ENCODE measurements at places on chromosomes 3 and 15.

DNA sequence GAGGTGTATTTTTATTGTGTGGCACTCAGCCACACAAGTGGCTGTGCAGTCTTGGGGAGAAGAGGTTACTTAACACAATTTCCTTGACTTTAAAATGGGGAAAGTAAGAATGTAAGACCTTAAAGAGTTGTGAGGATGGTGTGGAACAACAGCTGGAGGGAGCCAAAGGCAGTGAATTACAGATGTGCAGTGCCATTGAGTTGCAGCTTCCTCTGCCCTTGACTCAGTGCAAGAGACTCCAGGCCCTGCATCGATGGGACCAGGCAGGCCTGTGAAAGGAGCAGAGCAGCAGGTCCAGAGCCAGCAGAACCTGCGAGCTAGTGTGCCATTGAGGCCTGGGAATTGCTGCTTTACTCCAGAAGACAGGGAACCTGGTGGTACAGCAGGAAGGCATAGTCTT lies 27.2 kb downstream of the EEFSEC start:
- no peak for DNase-seq

DNA sequence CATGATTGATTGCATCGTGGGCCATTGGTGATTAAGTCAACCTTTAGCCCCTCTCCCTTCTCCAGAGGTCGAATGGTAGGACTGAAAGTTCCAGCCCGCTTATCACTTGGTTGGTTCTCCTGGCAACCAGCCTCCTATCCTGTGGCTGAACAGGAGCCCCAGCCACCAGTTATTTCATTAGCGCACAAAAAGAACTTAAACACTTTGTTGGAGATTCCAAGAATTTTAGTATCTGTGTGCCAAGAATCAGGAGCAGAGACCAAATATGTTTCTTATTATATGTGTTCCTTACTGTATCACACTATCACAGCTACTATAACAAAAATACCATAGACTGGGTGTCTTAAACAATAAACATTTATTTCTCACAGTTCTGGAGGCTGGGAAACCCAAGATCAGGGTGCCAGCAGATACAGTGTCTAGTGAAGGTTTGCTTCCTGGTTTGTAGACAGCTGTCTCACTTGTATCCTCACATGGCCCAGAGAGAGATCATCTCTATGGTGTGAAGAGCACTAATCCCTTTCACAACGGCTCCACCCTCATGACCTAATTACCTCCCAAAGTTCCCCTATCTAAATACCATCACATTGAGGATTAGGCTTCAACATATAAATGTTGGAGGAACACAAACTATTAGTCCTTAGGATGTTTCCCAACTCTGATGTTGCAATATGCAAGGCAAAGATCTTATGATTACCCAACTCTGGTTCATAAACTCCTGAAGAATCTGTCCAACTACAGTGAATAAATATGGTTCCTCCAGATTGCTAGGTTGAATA lies 30.5 kb upstream of the APH1B start:
- no peak for DNase-seq

GRCh38 chr3:76131396-76132153 lies 346.2 kb upstream of the ZNF717 start:
- no peak for DNase-seq

DNA sequence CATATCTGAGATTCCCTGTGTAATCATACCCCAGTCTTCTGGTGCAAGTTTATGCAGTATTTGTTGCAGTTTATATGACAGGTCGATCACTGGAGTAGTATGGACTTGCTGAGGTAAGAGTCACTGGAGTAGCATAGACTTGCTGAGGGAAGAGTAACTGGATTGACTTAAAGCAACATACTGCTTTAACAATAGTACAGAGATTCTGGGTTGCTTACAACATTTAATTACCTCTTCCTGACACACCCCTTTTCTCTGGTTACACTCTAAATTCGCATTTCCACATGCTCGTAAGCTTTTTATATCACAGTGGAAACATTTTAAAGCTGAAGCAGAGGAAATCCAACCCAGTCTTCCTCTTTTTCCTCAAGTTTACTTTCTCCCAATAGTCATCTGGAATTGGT lies 11.8 kb downstream of the AAGAB start:
- no peak for DNase-seq

DNA sequence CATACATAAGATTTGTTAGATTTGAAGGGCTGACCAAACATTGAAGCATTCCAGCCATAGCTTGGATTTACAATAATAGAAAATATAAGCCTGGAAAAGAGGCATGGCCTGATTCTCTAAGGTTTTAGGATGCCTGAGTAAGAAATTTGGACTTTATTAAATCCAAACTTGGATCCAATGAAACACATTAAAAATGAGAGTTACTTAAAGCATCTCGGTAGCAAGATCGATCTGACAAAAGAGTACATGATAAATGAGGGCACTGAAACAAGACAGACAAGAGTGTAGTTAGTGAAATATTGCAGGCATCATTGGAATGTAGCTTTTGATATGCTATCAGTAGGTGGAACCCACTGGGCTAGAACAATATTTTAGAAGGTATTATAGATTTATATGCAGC lies 855.7 kb upstream of the DPPA4 start:
- DNase-seq = no peak

- no peak for DNase-seq
These were observed 6.0 kb downstream of the MINDY2 start for GRCh38 chr15:58777107-58777506.

GRCh38 chr3:134377896-134378295 lies 3.6 kb upstream of the AMOTL2 start:
- no peak for DNase-seq

GRCh38 chr3:182722907-182723306 lies 70.4 kb upstream of the ATP11B start:
- DNase-seq = no peak

DNA sequence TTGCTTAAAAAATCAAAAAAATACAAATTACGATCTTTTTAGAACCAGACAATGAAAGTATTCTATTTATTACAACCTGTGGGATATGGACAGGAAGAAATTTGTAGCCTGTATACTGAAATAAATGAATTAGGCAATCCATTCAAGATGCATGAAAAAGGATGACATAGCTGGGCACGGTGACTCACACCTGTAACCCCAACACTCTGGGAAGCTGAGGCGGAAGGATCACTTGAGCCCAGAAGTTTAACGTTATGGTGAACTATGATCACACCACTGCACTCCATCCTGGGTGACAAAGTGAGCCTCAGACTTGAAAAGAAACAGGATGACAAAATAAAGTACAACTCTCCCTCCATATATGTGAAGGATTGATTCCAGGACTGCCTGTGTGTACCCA lies 74.1 kb downstream of the MSL2 start:
- DNase-seq = no peak

DNA sequence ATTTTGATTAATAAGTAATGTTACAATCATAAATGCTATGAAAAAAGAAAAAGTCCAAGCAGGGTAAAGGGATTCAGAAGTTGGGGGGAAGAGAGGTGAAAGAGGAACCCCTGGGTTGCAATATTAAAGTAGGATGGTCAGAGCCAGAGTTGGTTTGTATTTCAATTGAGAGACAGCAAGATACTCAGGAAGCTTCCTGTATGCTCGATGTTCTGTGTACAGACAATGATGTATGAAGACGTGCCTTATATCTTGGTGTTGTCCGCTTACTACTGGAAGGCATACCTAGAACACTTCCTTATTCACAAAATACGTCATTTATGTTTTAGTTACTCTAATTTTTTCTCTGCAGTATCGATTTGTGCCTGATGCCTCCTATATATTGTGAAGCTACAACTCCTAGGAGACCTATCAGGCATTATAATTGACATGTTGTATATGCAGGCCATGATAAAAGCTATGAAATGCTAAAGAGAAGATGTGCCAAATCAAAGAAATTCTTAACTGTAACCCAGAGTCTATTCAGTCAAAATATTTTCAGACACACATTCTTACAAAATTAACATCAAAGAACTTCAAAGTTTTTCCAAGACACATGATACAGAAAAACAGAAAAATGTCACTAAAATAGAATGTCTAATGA lies 87.5 kb downstream of the TBL1XR1 start:
- no peak for DNase-seq

Data from NCI-H2081 (cell line).